CD4-positive, alpha-beta T cell (primary cell): ENCODE measurements at places on chromosomes 4 and X. TPM values are rescaled to one million over a fixed set of nuclear protein-coding genes. Genes with fewer than 3 reads are reported as not detected.

DNA sequence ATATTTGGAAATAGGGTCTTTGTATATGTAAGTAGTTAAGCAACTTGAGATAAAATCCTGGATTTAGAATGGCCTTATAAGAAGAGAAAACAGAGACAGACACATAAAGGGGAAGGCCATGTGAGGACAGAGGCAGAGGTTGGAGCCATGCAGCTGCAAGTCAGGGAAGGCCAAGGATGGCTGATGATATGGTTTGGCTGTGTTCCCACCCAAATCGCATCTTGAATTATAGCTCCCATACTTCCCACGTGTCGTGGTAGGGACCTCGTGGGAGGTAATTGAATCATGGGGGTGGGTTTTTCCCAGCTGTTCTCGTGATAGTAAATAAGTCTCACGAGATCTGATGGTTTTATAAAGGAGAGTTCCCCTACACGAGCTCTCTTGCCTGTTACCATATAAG is 76.3 kb downstream of the STK32B start:
- no peaks in the 10 kb centered on the region for H3K36me3 ChIP-seq
- H3K4me1 ChIP-seq: no peaks in the 10 kb centered on the region
- no peaks in the 10 kb centered on the region for H3K27me3 ChIP-seq
- no peak for DNase-seq

DNA sequence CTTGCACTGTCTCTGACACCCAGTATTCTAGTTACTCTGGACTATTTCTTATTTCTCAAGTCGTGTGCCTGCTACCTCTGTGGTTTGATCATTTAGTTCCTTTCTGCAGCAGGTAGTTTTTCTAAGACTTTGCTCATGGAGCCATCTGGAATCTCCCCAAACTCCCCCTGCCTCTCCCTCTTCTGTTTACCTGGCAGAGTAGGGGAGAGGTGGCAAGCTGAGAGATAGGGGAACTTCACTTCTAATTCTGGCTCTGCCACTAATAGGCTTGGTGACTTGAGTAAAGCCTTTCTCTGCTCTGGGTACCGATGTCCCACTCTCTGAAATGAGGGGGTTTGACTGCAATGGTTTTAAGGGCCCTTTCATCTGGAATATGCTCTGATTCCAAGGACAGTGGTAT is 141.3 kb downstream of the CPEB2 start:
- no peak overlapping the region for H3K4me3 ChIP-seq
- no peak for DNase-seq
- no peaks in the 10 kb centered on the region for H3K27me3 ChIP-seq
- H3K27ac ChIP-seq: no peak overlapping the region

AMTN gene
- total RNA-seq: not detected

CXorf49 gene
- total RNA-seq: not detected

DNA sequence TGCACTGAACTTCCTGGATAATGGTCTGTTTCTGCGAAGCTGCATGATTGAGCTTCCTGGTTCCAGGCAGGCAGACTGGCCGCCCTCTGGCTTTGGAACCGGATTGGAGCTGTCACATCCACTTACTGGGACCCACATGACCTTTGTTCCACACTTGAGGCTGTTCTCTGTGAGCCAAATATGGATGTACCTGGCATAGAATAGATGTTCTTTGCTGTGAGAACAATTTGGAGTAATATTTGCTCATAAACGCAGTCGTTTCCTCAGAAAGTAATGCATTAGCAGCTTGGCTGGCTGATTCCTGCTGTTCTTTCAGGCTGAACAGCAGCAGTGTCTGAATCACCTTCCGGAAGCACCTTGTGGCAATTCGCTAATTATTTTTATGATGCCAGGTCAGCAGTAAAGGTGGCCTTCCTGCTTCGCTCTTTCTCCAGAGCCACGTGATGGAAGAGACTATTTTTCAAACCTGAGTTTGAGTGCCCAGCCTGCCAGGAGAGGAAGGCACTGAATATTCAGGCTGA is 78.1 kb upstream of the BOD1L1 start:
- no peaks in the 10 kb centered on the region for H3K4me1 ChIP-seq
- H3K27ac ChIP-seq: no peak overlapping the region
- H3K27me3 ChIP-seq: no peaks in the 10 kb centered on the region

GRCh38 chrX:22155126-22155525 is 117.6 kb upstream of the CBLL2 start:
- no peak overlapping the region for H3K4me3 ChIP-seq
- H3K27me3 ChIP-seq: no peaks in the 10 kb centered on the region
- DNase-seq: no peak
- H3K4me1 ChIP-seq: no peaks in the 10 kb centered on the region
- H3K36me3 ChIP-seq: no peaks in the 10 kb centered on the region

- H3K4me3 ChIP-seq: no peak overlapping the region
- peaks cover 28% of the 10 kb centered on the region for H3K4me1 ChIP-seq
- H3K27ac ChIP-seq: no peak overlapping the region
- peak; percentile 85 for DNase-seq
- H3K36me3 ChIP-seq: no peaks in the 10 kb centered on the region
Observed at GRCh38 chr4:38160487-38161207, 200.4 kb downstream of the PTTG2 start.

GRCh38 chrX:125395626-125396025 is 76.0 kb downstream of the TEX13C start:
- no peaks in the 10 kb centered on the region for H3K27me3 ChIP-seq
- DNase-seq: no peak
- no peak overlapping the region for H3K4me3 ChIP-seq
- no peaks in the 10 kb centered on the region for H3K36me3 ChIP-seq
- H3K4me1 ChIP-seq: no peaks in the 10 kb centered on the region

SLC9B1 gene
- total RNA-seq: 3.6 TPM

PCYT1B gene
- total RNA-seq: not detected

DCAF8L2 gene
- total RNA-seq: not detected

GNRHR gene
- not detected for total RNA-seq

LNX1 gene
- total RNA-seq: not detected

DNA sequence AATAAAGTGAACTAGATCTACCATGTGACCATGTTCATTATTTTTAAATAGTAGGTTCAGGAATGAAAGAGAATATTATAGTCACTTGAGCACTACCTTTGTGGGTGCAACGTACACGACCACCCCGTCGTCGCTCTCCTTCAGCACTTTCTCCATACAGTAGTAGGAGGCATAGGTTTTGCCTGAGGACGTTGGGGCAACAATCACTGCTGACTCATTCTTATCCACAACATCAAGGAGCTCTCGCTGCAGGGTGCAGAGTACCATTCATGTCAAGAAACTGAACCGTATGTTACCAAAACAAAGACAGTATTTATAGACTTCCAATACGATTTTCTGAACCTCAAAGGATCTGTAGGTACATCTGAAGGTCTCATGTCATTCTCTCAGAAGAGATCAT is 44.7 kb downstream of the DDX60 start:
- no peaks in the 10 kb centered on the region for H3K27me3 ChIP-seq
- no peak overlapping the region for H3K27ac ChIP-seq
- no peaks in the 10 kb centered on the region for H3K4me1 ChIP-seq

DNA sequence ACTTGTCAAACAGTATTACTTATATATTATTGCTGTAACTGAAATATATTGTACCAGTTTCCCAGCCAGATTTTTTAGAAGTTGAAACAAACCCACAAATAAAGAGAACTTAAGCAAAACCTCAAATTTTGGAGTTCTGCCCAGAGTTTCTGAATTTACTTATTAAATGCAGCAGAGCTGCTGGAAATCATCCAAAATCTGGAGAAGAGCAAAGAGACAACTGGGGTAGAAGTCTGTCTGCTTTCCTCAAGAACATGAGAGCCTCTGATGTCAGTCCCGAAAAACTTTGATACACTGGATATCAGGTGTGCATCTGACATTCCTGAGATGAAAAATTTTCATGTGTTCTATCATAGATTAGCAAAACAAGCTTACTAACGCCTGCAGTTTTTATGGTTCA is 325.9 kb downstream of the NR3C2 start:
- DNase-seq: no peak
- H3K4me1 ChIP-seq: no peaks in the 10 kb centered on the region
- peaks cover 42% of the 10 kb centered on the region for H3K36me3 ChIP-seq
- no peak overlapping the region for H3K4me3 ChIP-seq
- no peak overlapping the region for H3K27ac ChIP-seq

DNA sequence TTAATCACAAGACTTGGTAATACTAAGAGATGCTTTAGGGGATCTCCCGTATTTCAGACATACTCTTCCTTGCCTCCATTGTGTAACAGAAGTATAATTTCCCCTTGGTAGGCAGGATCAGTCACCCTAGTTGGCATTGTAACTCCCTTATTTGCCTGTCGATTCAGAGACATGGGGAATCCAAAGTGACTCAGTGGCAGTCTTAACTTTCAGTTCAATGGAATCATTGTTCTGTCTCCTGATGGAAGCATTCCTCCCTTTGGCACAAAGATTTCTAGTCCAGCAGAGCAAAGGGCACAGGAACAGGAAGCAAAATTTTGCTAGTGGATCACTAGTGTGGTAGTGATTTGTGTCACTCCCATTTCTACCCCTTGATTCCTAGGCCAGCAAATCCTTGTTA is 80.4 kb downstream of the DCUN1D4 start:
- H3K4me1 ChIP-seq: no peaks in the 10 kb centered on the region
- DNase-seq: no peak

DNA sequence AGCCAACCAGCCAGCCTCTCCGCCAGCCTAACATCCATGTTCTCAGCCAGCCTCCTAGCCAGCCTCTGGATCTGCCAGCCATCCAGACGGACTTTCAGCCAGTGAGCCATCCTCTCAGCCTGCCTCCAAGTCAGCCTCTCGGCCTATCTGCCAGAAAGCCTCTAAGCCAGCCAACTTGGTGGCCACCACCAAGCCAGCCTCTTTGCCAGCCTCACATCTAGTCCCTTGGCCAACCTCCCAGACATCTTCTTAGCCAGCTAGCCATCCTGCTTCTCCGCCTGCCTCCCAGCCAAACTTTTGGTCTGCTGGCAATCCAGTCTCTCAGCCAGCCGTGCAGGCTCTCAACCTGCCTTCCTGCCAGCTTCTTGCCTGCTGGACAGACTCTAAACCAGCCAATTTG is 16.4 kb upstream of the ARAP2 start:
- H3K27me3 ChIP-seq: no peaks in the 10 kb centered on the region
- H3K36me3 ChIP-seq: no peaks in the 10 kb centered on the region
- DNase-seq: no peak
- H3K4me1 ChIP-seq: peaks cover 8% of the 10 kb centered on the region

- H3K27ac ChIP-seq: no peak overlapping the region
- H3K27me3 ChIP-seq: no peaks in the 10 kb centered on the region
- no peaks in the 10 kb centered on the region for H3K4me1 ChIP-seq
- H3K36me3 ChIP-seq: no peaks in the 10 kb centered on the region
- H3K4me3 ChIP-seq: no peak overlapping the region
Observed at GRCh38 chr4:140769209-140769608, 13.0 kb upstream of the TBC1D9 start.

CC2D2A gene
- total RNA-seq: not detected

AFF2 gene
- 5.9 TPM for total RNA-seq

GRCh38 chr4:26839534-26839951 is 21.1 kb upstream of the STIM2 start:
- H3K4me3 ChIP-seq: no peak overlapping the region
- H3K4me1 ChIP-seq: no peaks in the 10 kb centered on the region
- DNase-seq: no peak
- no peaks in the 10 kb centered on the region for H3K27me3 ChIP-seq

- peak overlapping the region; percentile 57 for H3K27ac ChIP-seq
- peaks cover 50% of the 10 kb centered on the region for H3K4me1 ChIP-seq
- no peaks in the 10 kb centered on the region for H3K36me3 ChIP-seq
- peak overlapping the region; percentile 9 for H3K4me3 ChIP-seq
- peak; percentile 60 for DNase-seq
- no peaks in the 10 kb centered on the region for H3K27me3 ChIP-seq
Observed at GRCh38 chr4:86938771-86939520, 4.1 kb downstream of the AFF1 start.

HGFAC gene
- 0.25 TPM for total RNA-seq

SCARB2 gene
- total RNA-seq: 34.4 TPM

DNA sequence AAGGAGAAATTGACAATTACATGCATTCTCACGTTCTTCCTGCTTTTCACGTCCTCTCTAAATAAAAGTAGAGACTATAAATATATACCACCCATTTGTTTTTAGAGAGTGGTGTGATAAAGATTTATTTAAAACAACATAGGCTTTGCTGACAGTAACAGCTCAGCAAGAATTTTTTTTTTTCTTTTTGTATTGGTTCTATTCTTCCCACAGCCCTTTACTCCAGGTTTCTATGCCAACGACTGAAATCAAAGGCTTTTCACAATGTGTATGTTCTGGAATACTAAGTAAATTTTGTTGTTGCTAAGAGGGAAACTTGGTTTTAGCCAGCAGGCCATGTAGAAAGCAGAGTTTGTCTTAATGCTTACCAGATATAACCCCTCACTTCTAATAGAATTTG is 43.4 kb downstream of the MAOA start:
- H3K27me3 ChIP-seq: no peaks in the 10 kb centered on the region
- H3K36me3 ChIP-seq: no peaks in the 10 kb centered on the region
- no peak overlapping the region for H3K27ac ChIP-seq
- no peak for DNase-seq
- no peak overlapping the region for H3K4me3 ChIP-seq

VMA21 gene
- total RNA-seq: 19.3 TPM

PPP1R2C gene
- total RNA-seq: not detected
